GM12865 (cell line): ENCODE measurements at places on chromosomes 5 and 9.

DNA sequence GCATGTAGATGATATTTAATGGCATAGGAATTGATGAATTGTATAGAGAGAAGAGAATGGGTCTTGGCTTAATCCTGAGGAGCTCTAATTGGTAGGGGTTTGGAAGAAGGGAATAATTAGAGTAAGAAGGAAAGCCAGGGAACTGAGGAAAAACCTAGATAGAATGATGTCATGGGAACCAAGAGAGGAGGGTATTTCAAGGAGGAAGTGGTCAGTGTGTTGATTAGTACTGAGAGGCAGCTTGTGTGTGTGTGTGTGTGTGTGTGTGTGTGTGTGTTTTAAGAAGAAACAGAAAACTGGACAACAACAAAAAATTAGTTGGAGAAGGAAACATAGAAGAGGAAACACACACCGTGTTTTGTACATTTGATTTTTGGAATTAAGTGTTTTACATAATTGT lies 42.8 kb downstream of the MAST4 start:
- DNase-seq = peak; percentile 18

DNA sequence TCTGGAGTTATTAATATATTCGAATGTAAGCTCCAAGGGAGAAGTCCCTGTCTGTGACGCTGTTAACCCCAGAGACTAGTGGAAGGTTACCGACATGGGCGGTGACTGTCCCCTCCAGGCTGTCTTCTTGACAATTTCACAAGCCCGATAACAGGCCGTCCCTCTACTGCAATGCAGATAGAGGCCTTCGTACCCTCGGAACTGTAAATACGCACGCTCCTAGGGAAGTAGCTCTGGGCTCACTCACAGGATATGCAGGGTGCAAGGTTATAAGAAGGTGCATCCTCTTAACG lies 680 bp upstream of the RFK start:
- DNase-seq = peak; percentile 75

DNA sequence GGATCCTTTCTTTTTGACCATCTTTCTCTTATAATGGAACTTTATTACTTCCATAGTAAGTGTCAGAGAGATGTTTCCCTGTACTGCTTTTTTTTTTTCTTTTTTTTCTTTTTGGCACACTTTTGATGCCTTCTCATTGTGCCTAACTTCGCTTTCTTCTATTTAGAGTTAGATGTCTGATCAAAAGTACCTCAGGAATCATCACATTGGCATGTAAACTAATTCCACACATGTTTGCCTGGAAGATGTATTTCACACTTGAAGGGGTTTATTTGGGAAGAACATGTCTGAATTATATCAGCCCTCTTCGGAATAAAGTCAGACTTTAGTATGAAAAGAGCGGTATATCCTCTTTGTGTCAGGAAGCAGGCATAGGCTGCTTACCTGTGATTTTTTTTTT lies 35.1 kb downstream of the SMARCA2 start:
- DNase-seq = no peak

GRCh38 chr9:35508069-35508468 lies 18.2 kb downstream of the RUSC2 start:
- no peak for DNase-seq

GRCh38 chr5:179834120-179834519 lies 13.4 kb downstream of the SQSTM1 start:
- no peak for DNase-seq

GRCh38 chr5:159339460-159339859 lies 9.2 kb upstream of the IL12B start:
- no peak for DNase-seq

DNA sequence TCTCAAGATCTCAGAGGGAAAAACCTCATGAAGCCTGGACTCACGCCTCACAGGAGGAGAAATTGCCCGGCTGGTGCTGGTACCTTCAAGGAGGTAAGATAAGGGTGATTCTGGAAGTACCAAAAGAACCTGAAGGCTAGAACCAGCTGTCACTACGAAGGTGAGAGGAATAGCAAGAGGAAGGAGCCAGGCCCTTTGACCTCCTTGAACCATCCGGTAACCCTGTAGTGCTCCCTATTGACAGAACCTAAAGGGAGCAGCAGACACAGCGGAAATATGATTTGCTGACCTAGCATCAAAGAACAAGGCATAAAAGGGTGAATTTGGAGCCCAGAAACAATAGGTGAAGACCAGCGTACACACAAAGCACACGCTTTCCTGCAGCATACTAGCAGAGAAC lies 92.2 kb downstream of the DOCK8 start:
- DNase-seq = peak; percentile 46

DNA sequence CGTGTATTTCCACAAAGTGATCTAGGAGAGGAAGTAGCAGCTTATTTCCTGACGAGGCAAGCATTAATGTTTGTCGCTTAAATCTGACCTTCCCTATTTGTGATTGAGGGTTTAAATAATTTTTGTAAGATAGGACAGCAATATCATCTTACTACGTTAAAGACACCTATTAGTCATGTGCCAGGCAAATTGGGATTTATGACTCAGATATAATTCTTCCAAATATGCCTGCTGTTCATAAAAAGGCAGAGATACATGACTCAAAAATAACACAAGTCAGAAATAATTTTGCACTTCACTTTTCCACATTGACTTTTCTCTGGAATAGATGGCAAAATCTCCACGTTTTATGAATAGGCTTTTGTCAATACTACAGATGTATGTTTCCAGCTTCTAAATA lies 43.0 kb upstream of the CDH12 start:
- DNase-seq = no peak

GRCh38 chr5:178859625-178860521 lies at the start of gene ZNF354B:
ZNF354B (plus strand) TSS chr5:178859953; CDS start chr5:178861048, 1,095 bp downstream.
- peak; percentile 86 for DNase-seq

GRCh38 chr9:90046317-90046861 lies 441.6 kb downstream of the GADD45G start:
- DNase-seq = no peak

- no peak for DNase-seq
These were observed 35.9 kb downstream of the SPZ1 start for GRCh38 chr5:80355686-80356085.

DNA sequence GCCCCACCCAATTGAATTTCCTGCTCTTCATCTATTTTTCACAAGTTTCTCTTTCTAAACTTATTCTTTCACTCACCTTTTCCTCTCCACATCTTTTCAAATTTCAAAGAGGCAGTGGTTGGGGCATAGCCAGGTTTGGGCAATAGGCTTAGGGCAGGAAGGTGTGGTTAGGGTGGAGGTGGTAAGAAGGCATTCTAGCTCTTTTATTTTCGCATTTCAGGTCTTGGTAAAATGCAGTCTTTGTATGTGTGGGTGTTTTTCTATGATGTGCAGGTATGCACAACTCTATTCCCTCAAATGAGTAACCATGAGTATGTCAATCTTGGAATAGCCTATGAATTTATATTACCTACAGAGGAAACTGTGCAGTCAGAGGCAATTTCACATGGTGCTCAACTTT lies 129.8 kb upstream of the IFNE start:
- DNase-seq = no peak

DNA sequence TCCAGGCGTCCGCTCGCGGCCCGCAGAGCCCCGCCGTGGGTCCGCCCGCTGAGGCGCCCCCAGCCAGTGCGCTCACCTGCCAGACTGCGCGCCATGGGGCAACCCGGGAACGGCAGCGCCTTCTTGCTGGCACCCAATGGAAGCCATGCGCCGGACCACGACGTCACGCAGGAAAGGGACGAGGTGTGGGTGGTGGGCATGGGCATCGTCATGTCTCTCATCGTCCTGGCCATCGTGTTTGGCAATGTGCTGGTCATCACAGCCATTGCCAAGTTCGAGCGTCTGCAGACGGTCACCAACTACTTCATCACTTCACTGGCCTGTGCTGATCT lies 294 bp downstream of the ADRB2 start:
- DNase-seq = no peak

DNA sequence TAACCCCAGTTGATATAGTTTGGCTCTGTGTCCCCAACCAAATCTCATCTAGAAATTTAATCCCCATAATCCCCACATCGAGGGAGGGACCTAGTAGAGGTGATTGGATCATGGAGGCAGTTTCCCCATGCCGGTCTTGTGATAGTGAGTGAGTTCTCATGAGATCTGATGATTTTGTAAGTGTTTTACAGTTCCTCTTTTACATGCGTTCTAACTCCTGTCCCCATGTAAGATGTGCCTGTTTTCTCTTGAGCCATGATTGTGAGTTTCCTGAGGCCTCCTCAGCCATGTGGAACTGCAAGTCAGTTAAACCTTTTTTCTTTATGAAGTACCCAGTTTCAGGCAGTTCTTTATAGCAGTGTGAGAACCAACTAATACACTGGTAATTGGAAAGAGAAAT lies 73.6 kb downstream of the CDH12 start:
- DNase-seq = no peak

DNA sequence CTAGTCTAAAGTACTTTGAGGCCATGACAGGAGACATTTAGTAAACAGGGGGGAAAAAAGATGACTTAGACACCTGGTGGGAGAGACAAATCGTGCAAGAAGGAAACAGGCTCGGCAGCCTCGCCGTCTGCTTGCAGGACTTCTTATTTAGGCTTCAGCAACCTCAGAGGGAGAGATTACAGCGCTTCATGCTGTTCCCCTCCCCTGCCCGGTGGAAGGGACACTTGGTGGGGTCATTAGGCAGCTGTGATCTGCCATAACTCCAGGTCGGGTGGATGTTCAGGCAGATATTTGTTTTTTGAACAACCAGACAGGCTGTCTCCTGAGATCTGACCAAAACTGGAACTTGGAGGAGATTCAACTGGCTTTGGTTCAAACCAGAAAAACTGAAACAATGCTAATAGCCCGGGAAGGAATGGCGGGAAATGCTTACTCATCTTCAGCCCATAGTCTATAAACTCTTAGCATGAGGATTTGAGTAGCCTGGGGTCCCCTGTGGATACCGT lies 38.1 kb upstream of the CD180 start:
- no peak for DNase-seq

- DNase-seq = no peak
These were observed 44.0 kb downstream of the LYRM7 start for GRCh38 chr5:131214609-131215227.

- no peak for DNase-seq
These were observed 54.6 kb upstream of the ABL1 start for GRCh38 chr9:130780415-130780814.

- peak; percentile 49 for DNase-seq
These were observed 21.6 kb downstream of the BHMT start for GRCh38 chr5:79133121-79133656.

- DNase-seq = peak; percentile 85
These were observed 6.1 kb upstream of the DPM2 start for GRCh38 chr9:127943731-127944144.

- DNase-seq = no peak
These were observed 227.9 kb downstream of the LURAP1L start for GRCh38 chr9:13002740-13003139.

GRCh38 chr9:16277471-16277960 lies 593.0 kb downstream of the BNC2 start:
- no peak for DNase-seq

GRCh38 chr5:156640691-156641241 lies 209.3 kb upstream of the PPP1R2B start:
- no peak for DNase-seq

- peak; percentile 21 for DNase-seq
These were observed 49.5 kb downstream of the PKD2L2 start for GRCh38 chr5:137938751-137939143.

- no peak for DNase-seq
These were observed 693.2 kb upstream of the FTMT start for GRCh38 chr5:121158451-121158850.

DNA sequence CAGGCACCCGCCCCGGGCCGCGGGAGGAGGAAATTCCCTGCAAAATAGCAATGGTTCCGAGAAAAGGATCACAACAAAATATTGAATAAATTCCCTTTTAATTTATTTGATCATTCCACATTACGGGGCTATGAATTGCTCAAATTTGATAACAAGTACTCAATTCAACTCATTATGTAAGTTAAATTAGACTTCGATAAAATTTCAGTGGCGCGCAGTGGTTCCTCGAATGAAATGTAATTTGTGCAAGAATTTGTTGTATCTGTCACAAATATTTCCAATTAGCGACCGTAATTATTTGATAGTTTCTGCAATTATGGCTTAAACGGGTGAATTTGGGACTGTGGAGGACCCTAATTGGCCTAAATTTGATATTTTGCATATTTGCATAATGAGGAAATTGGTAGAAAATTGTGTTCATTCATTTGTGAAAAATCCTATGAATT lies 76.0 kb upstream of the TBCA start:
- peak; percentile 11 for DNase-seq

- DNase-seq = no peak
These were observed 99.8 kb downstream of the ESM1 start for GRCh38 chr5:54885636-54886035.

DNA sequence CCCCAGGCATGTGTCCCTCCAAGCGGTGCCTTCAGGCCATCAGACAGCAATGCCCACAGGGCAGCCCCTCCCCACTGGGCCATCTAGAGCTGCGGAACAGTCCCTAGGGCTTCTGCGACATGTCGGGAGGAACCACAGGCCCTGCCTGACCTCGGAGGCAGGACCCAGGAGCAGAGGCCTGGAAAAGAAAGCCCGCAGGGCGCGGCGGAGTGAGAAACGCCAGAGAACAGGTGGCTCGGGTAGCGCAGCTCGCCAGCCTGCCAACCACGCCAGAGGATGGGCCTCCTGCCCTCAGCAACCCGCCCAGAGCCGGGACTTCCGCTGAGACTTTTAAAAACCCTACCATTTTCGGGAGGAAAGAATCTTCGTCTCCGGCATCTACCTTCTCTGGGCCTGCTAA lies 715 bp downstream of the LCN8 start:
- DNase-seq = no peak

- DNase-seq = no peak
These were observed 200.1 kb upstream of the DAB2 start for GRCh38 chr5:39624890-39625289.

DNA sequence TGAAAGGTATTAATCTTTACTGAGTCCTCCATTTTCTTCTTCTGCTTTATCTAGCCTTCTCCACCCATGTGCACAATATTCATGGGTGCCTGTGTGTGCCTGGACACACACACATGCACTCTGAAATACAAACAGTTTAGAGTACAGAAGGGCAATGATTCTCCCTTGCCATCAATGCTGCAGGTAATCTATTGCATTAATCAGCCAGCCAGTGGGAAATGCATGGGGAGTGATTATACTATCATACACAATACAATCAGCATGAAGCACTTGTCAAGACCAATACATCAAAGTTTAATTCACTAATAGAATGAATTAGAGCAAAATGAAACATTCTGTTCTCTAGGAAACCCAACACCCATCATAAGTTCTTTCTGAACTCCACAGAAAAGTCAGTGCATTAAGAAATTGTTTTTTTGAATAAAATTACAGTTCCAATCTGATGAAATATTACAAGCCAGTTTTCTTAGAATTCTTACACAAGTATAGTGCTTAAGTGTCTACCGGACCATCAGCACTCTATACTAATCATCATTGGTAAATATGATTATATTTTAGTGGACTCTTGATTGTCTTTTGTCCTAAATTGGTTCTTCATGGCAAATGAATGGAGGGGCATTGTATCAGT lies 172.2 kb downstream of the ZSWIM6 start:
- no peak for DNase-seq
